Colonic mucosa (tissue), 4 donors: ENCODE measurements at places on chromosomes 1 and 21. TPM values are rescaled to one million over a fixed set of nuclear protein-coding genes. Genes with fewer than 3 reads are reported as not detected.

GRCh38 chr1:55103891-55104290 lies 64.5 kb downstream of the PCSK9 start:
- H3K27ac ChIP-seq: no peak overlapping the region
- H3K27me3 ChIP-seq: no peaks in the 10 kb centered on the region
- no peak for DNase-seq
- no peak overlapping the region for H3K4me3 ChIP-seq

GRCh38 chr1:96971849-96972602 lies 250.4 kb downstream of the PTBP2 start:
- H3K36me3 ChIP-seq: no peaks in the 10 kb centered on the region
- no peak overlapping the region for H3K4me3 ChIP-seq
- H3K4me1 ChIP-seq: no peaks in the 10 kb centered on the region

DNA sequence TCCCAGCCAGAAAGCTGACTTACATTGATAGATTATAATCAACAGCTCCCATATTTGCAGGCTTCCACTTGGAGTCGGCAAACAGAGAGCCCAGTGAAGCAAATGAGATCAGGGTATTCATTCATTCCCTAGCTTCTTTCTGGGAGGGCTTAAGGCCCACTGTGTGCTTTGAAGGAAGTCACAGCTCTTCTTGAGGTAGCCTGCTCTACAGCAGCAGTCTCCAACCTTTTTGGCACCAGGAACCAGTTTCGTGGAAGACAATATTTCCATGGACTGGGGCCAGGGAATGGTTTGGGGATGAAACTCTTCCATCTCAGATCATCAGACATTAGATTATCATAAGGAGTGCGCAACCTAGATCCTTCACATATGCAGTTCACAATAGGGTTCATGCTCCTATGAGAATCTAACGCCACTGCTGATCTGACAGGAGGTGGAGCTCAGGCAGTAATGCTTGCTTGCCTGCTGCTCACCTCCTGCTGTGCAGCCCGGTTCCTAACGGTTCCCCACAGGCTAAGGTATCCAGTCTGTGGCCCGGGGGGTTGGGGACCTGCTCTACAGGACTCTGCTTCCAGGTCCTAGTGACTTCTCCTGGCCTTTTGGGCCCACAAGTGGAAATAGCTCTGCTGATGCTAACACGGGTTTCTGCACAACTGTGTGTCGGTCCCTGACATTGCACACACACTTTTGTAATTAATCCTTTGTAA lies 13.7 kb upstream of the ADAM30 start:
- H3K36me3 ChIP-seq: no peaks in the 10 kb centered on the region
- H3K27me3 ChIP-seq: no peaks in the 10 kb centered on the region
- DNase-seq: no peak
- no peaks in the 10 kb centered on the region for H3K4me1 ChIP-seq
- H3K4me3 ChIP-seq: no peak overlapping the region

DNA sequence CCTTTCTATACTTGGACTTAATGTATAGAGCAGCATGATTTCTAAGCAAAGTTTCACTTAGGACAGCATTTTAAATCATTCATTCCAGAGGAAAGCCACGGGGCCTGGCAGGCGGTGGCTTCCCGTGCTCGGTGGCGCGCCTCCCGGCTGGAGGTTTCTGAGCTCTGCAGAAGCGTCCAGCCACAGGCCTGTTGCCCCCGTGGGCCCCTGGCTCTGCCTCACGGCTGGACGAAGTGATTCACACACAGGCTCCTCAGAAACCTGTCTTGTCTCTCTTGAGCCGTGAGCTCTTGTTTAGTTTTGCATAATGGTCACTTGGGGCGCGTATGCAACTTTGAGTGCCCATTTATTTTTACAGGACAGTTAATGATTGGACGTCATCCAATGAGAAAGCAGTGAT lies 22.1 kb upstream of the DIP2A start:
- no peaks in the 10 kb centered on the region for H3K36me3 ChIP-seq
- H3K4me1 ChIP-seq: no peaks in the 10 kb centered on the region
- no peak for DNase-seq
- H3K27me3 ChIP-seq: no peaks in the 10 kb centered on the region
- no peak overlapping the region for H3K4me3 ChIP-seq

DNA sequence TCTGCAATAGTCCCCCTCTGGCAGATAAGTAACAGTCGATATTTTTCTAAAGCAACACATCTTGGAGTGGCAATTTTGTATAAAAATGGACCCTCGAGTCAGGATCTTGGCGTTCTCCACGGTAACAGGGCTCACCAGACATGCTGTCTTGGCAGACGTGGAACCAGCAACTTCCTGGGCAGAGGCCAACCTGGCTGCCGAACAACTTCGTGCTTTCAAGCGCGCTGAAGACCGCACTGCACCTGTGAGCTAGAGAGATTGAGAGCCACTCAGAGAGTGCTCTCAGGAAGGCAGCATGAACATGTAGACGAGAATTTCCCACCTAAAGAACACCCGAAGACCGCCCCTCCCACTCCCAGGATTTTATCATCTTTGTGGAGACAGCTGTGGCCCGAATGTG lies 7.3 kb downstream of the C1orf174 start:
- H3K4me3 ChIP-seq: no peak overlapping the region
- H3K27ac ChIP-seq: no peak overlapping the region
- H3K27me3 ChIP-seq: no peaks in the 10 kb centered on the region
- DNase-seq: no peak

GRCh38 chr1:53093451-53093754 lies 31.4 kb downstream of the PODN start:
- H3K36me3 ChIP-seq: no peaks in the 10 kb centered on the region
- no peak overlapping the region for H3K4me3 ChIP-seq
- H3K27ac ChIP-seq: no peak overlapping the region
- no peak for DNase-seq
- H3K4me1 ChIP-seq: no peaks in the 10 kb centered on the region

- H3K4me3 ChIP-seq: no peak overlapping the region
- DNase-seq: no peak
- H3K27me3 ChIP-seq: no peaks in the 10 kb centered on the region
- H3K36me3 ChIP-seq: no peaks in the 10 kb centered on the region
Observed at GRCh38 chr1:196535727-196536126, 72.5 kb downstream of the KCNT2 start.

- no peak overlapping the region for H3K27ac ChIP-seq
- peak; percentile 32 for DNase-seq
- no peaks in the 10 kb centered on the region for H3K36me3 ChIP-seq
- H3K4me3 ChIP-seq: no peak overlapping the region
Observed at GRCh38 chr21:33259995-33260394, 6.2 kb upstream of the IL10RB start.

- H3K4me1 ChIP-seq: no peaks in the 10 kb centered on the region
- H3K27ac ChIP-seq: no peak overlapping the region
- no peaks in the 10 kb centered on the region for H3K27me3 ChIP-seq
- no peak for DNase-seq
- H3K4me3 ChIP-seq: no peak overlapping the region
- H3K36me3 ChIP-seq: no peaks in the 10 kb centered on the region
Observed at GRCh38 chr1:223199094-223199647, 56.1 kb upstream of the TLR5 start.

DNA sequence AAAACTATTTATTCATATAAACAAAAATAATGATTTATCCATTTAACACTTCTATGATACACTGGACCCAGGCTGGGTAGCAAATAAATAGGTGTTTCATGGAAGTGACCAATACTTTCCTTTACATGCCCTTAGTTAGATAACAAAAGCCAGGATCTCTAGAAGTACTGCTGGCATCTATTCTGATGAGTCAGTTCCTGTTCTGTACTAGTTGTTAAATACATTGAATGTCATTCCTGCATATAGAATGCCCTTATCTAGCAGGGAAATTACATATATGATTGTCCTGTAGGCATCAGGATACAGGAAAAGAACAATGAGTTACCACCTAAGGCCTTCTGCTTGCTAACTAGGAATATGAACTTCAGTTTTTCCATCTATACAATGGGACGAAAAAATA lies 130.8 kb downstream of the HFM1 start:
- no peaks in the 10 kb centered on the region for H3K4me1 ChIP-seq
- H3K27ac ChIP-seq: no peak overlapping the region
- no peaks in the 10 kb centered on the region for H3K27me3 ChIP-seq
- H3K36me3 ChIP-seq: no peaks in the 10 kb centered on the region
- DNase-seq: no peak

DNA sequence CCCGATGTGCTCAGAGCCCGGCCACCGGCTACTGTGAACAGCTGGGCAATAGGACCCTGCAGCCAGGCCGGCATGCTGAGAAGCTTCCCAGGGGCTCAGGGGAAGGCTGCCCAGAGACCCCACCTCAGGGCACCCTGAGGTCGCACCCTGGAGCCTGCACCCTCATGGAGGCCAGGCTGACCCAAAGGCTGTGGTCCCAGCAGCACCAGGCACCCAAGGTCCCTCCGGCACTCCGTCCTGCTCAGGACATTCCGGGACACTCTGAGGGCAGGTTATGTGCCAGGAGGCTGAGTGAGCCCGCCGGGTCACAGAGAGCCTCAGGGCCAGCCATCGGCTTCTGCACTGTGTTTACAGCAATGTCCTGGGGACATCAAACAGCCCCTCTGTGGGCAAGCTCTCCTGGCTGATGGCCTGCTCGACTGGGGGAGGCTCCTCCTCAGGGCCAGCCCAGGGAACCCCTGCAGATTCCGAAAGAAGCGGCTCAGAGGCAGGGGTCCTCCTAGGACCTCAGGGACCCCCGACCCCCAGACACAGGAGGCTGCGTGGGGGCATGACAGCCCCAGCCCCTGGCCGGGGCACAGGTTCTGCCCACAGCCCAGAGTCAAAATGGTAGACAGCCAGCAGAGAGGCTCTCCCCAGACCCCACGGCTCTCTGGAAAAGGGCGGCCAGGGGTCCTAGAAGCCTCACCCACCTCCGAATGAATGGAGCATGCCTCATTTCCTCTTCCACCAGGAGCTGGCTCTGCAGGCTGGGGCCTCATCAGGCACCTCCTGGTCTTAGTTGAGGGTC lies 8.2 kb downstream of the SLC19A1 start:
- H3K4me3 ChIP-seq: no peak overlapping the region
- no peaks in the 10 kb centered on the region for H3K36me3 ChIP-seq
- DNase-seq: no peak
- no peaks in the 10 kb centered on the region for H3K27me3 ChIP-seq

GRCh38 chr21:26473471-26473870 lies 99.6 kb downstream of the CYYR1 start:
- DNase-seq: no peak
- H3K4me3 ChIP-seq: no peak overlapping the region
- H3K27me3 ChIP-seq: no peaks in the 10 kb centered on the region
- no peak overlapping the region for H3K27ac ChIP-seq
- no peaks in the 10 kb centered on the region for H3K4me1 ChIP-seq

DNA sequence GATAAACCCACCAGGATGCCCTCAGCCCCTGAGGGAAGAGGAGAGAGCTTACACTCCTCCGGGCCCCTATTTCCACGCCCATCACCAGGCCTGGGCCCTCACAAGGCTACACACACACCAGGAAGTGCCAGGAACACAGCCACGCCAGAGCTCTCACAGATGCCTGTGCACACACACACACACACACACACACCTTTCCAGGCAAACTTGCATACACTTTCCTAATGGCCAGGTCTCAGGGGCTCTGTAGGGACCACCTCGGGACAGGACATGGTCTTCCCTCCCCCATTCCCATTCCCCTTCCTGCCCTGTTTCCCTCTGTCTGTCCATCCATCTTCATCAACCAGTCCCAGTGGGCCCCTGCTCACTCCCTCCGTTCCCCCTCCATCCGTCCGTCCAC lies 9.7 kb upstream of the EPHA2 start:
- no peaks in the 10 kb centered on the region for H3K36me3 ChIP-seq
- H3K4me3 ChIP-seq: no peak overlapping the region
- no peaks in the 10 kb centered on the region for H3K27me3 ChIP-seq

- no peaks in the 10 kb centered on the region for H3K36me3 ChIP-seq
- H3K27me3 ChIP-seq: no peaks in the 10 kb centered on the region
- no peak overlapping the region for H3K4me3 ChIP-seq
- no peak for DNase-seq
Observed at GRCh38 chr1:56266359-56266758, 313.0 kb downstream of the PLPP3 start.

GRCh38 chr1:234413990-234414389 lies 40.7 kb downstream of the COA6 start:
- no peaks in the 10 kb centered on the region for H3K36me3 ChIP-seq
- no peak overlapping the region for H3K4me3 ChIP-seq
- no peak for DNase-seq

GRCh38 chr1:208174200-208174599 lies 70.0 kb downstream of the PLXNA2 start:
- no peak for DNase-seq
- H3K27me3 ChIP-seq: no peaks in the 10 kb centered on the region
- H3K4me3 ChIP-seq: no peak overlapping the region
- no peaks in the 10 kb centered on the region for H3K36me3 ChIP-seq
- peaks cover 14% of the 10 kb centered on the region for H3K4me1 ChIP-seq

DNA sequence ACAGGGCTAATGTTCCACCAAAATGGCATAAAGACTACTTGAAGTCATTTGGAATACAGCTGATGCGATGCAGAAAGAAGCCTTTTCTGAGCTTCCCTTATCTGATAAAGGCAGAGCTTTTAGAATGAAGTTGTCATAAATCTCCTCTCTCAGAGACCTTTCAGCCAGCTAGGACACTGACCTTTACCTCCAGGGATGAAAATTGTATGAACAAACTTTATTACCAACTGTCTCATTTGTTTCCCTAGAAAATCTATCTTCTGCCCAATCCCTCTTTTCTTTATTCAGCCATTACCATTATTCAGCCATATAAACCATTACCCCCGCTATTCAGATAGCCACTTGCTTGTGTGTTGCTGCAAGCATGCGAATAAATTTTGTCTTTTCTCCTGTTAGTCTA lies 29.7 kb upstream of the RNF2 start:
- no peaks in the 10 kb centered on the region for H3K27me3 ChIP-seq
- DNase-seq: no peak
- H3K4me3 ChIP-seq: no peak overlapping the region
- H3K4me1 ChIP-seq: no peaks in the 10 kb centered on the region
- no peak overlapping the region for H3K27ac ChIP-seq
- H3K36me3 ChIP-seq: no peaks in the 10 kb centered on the region

GRCh38 chr1:162696286-162696862 lies 64.1 kb downstream of the DDR2 start:
- peak overlapping the region; percentile 1 for H3K27ac ChIP-seq
- no peak overlapping the region for H3K4me3 ChIP-seq
- peak; percentile 53 for DNase-seq
- H3K27me3 ChIP-seq: no peaks in the 10 kb centered on the region
- H3K36me3 ChIP-seq: no peaks in the 10 kb centered on the region

DNA sequence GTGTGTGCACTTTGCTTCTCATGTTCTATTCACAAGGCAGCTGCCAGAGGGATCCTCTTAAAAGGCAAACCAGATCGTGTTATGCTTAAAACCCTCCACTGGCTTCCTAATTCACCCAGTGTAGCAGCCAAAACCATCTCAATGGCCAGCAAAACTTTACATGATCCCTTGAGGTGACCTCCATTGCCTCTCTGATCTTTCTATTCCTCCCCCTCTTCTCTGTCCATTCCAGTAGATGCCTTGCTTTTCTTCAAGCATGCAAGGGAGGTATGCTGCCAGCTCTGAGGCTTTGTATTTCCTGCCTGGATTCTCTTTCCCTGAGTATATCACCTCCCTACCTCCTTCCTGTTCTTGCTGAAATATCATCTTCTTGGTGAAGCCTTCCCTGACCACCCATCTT lies 93.2 kb upstream of the KCNK2 start:
- no peaks in the 10 kb centered on the region for H3K27me3 ChIP-seq
- H3K4me1 ChIP-seq: no peaks in the 10 kb centered on the region
- no peaks in the 10 kb centered on the region for H3K36me3 ChIP-seq
- H3K27ac ChIP-seq: no peak overlapping the region

AHCTF1 gene
- total RNA-seq: 24.5 TPM

TMEM82 gene
- total RNA-seq: 17.0 TPM

CACNA1S gene
- total RNA-seq: not detected

KRTAP12-4 gene
- not detected for total RNA-seq

HSPA6 gene
- total RNA-seq: 3.6 TPM

KRTAP26-1 gene
- not detected for total RNA-seq

PRKAA2 gene
- total RNA-seq: 1.6 TPM

CASQ2 gene
- 0.22 TPM for total RNA-seq

C8B gene
- not detected for total RNA-seq

FAM72C gene
- 2.8 TPM for total RNA-seq

SH2D2A gene
- total RNA-seq: 3.1 TPM

GJA9 gene
- 0.88 TPM for total RNA-seq

P3H1 gene
- total RNA-seq: 11.7 TPM
